ENCODE measurements at places on chromosomes 11 and 22.

GRCh38 chr11:70026726-70027125 lies 51.4 kb upstream of the ANO1 start:
- DNase-seq = no peak

DNA sequence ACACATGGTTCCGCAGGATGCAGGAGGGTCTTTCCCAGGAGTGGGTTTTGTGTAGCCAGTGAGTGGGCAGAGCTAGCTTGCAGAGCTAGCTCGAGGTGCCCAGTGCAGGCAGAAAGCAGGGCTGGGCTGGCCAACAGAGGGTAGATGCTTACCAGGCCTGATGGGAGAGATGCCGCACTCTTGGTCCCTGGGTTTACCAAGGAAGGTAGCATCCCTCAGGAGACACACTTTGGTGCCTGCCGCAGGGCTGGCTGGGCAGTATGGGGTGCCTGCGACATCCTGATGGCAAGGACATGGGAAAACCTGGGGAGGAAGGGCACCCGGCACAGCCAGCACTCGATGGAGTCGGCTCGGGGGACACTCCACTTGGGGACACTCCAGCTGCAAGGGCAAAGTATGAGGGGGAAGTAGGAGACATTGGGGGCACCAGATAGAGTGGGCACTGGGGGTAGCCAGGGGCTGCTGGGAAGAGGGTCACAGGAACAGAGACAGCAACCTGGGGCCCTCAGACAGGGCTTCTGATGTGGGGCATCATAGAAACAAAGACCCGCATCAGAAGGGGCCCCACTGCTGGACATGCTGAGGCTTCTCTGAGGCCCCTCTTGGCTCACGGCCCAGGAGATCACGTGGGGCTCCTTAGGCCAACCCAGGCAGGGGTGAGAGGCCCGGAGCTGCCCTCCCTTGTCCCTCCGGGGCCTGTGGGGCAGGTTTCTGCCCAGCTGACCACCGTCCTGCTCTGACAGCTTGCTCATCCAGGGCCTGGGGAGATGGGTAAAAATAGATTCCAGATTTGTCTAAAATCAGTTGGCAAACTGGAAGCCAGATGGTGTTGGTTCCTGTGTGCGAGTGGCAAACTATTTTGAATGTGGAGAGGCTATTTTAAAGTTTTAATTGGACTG lies 89.8 kb downstream of the MORC2 start:
- no peak for DNase-seq

GRCh38 chr11:109704432-109704831 lies 282.4 kb downstream of the C11orf87 start:
- DNase-seq = no peak

DNA sequence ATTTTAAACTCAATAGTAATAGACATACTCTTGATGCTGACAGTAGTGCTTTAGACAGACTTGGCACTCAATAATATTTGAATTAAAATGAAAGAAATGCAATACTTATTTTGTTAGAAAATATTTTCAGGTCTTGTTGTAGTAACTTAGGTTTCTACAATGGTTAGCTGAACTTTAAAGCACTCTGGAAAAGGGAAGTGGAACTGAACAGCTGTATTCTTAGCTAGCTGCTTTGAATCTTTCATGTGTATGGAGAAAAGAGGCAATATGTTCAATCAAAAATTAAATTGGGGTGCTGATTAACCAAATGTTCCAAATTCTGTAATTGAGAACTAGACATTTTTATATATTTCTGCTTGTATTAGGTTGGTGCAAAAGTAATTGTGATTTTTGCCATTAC lies 517.9 kb upstream of the RAG2 start:
- no peak for DNase-seq

- no peak for DNase-seq
Measured at GRCh38 chr22:20324139-20324516, 4.3 kb upstream of the DGCR6L start.

DNA sequence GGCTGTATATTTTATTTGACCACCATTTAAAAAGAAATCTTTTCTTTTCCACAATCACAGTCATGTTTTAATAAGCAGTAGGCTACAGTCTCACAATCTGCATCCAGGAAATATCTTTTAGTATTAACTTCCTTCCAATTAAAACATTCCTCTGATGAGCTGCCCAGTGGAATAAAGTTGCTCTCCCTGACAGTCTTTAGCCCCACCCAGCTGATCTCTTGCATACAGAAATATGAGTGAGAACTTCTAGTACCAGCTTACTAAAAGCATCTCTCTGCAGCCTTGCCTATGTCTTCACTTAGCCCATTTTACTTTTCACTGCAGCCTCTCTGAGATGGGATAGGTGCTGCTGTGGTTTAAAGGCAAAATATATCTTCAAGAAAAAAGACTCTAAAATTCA lies 143.4 kb upstream of the ANO3 start:
- no peak for DNase-seq

DNA sequence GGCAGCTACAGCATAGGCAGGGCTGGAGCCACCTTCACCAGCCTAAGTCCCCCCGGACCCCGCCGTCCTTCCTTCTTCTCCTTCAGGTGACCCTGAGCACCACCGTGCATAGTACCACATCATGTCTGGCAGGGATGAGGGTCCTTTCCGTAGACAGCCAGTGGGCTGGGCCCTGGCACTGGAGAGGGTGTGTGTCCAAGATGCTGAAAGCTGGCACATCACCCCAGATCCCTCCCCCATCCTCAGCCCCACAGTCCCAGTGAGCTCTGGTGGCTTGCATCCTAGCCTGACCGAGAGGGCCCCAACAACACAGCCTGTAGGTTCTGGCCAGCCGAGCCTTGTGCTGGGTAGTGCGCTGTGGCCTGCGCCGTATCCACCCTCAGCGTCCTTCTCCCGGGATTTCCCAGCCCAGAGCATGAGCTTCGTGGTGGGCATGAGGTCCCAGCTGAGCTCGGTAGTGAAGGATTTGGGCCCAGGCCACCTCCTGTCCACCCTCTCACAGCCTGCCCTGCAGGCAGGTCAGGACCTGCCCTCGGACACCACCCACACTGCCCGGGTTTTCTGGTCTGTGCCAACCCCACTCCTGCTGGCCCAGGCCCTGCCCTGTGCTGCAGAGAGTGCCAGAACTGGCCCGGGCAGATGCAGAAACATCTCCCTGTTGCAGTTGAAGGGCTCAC lies 1124.3 kb downstream of the BRD1 start:
- DNase-seq = no peak
